Neural crest cell (in vitro differentiated cells): ENCODE measurements at places on chromosomes 16 and 17.

GRCh38 chr16:17199135-17199534, 271.6 kb downstream of the XYLT1 start:
- DNase-seq, result no peak

GRCh38 chr16:10497132-10498101, 83.0 kb downstream of the EMP2 start:
- no peak for DNase-seq

- DNase-seq, result no peak
These were observed 310.3 kb downstream of the CDH13 start for GRCh38 chr16:82936941-82937551.

GRCh38 chr17:50148226-50149090, 2.0 kb downstream of the PPP1R9B start:
- DNase-seq, result no peak

GRCh38 chr17:27938864-27939263, 45.7 kb upstream of the LYRM9 start:
- no peak for DNase-seq
